ENCODE measurements at places on chromosomes 7 and 10.

DNA sequence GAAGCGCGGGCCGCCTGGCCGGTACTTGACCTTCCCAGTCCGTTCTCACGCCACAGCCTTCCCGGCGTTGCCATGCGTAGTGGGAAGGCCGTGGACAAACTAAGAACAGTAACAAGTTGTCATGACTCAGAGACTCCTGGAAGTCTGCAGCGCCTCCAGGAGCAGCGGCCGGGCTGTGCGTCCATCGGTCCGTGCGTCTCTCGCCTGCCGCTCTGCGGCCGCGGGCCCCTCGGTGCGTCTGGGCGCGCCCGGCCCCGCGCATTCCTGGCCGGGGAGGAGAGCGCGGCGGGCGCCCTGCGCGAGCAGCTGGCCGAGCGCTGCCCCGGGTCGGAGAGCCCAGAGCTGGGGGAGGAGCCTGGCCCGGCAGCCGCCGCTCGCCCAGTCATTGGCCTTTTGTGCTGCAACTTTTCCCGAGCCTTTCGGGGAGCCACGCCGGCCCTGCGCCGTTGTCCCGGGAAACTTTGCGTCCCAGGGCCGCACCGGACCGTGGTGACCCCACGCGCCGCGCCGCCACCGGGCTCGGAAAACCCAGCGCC, 123.7 kb downstream of the TACC2 start:
- DNase-seq = no peak

DNA sequence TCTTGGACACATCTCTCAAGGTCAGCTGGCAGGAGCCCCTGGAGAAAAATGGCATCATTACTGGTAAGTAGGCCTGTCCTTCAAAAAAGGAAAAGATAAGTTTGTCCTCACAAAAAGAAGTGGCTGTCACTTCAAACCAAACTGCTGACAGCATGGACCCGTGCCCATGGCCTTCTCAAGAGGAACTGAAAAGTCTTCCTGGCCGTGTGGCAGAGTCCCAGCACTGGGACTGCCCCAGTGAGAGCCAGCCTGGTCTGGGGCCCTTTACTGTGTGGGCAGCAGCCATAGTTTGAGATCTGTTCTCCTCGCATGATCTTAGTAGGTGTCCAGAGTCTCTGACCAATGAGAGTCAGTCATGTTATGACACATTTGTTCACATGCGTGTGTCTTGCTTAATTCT, 614.2 kb upstream of the FOXK1 start:
- no peak for DNase-seq

DNA sequence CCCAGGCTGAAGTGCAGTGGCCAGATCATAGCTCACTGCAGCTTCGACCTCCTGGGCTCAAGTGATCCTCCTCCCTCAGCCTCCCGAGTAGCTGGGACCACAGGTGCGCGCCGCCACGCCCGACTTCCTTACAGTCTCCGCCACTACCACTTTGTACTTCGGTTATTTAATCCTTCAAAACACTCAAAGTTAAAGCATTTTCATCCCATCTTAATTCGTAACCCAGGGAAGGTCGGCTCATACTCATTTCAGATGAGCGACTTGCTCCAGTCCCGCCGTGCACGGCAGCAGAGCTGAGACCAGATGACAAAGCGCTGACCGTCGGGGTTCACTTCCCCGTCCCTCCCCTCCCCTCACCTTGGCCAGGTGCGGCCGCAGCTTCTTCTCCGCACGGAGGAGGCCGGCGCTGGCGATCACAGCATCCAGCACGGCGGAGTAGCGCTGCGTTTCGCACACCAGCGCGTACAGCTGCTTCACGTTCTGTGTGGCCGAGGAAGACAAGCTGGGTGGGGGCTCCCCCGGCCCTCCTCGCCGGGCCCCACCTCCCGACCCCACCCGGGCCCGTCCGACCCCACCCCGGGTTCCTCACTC, 457 bp downstream of the NSUN5 start:
- DNase-seq = no peak

GRCh38 chr7:24836084-24836483, 78.8 kb upstream of the GSDME start:
- DNase-seq = peak; percentile 17

DNA sequence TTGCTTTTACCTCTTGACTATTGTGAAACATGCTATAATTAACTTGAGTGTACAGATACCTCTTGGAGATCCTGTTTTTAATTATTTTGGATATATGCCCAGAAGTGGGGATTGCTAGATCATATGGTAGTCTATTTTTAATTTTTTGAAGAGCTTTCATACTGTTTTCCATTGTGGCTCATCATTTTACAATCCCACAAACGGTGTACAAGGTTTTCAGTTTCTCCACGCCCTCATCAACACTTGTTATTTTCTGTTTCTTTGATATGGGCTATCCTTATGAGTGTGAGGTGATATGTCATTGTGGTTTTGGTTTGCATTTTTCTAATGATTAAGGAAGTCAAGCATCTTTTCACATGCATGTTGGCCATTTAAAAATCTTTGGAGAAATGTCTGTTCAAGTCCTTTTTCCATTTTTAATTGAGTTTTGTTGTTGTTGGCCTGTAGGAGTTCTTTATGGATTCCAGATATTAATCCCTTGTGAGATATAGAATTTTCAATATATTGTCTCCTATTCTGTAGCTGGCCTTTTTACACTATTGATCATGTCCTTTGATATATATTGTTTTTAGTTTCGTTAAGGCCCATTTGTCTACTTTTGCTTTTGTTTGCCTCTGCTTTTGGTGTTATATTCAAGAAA, 7.5 kb downstream of the AGK start:
- DNase-seq = peak; percentile 13

DNA sequence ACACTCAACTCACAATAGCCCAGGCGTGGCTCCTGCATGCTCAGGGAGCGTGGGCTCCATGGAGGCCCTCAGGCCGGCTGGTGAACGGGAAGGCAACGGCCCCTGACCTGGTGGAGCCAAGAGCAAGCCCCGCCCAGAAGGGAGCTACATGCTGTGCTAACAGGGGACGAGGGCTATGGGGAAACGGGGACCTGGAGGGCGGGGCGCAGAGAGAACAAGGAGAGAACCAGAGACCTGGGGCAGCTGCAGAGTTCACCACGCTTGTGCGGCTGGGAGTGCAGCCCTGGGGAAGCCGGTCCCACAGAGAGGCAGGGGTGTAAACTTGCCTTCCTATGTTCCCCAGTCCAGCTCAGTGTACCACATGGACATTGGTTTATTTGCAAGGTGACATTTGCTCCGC, 69.2 kb upstream of the PPP2R2D start:
- DNase-seq = no peak

GRCh38 chr10:43226851-43227845, 39.7 kb downstream of the RASGEF1A start:
- DNase-seq = no peak
